Stimulated activated CD8-positive, alpha-beta memory T cell treated with anti-CD3 and anti-CD28 coated beads, Interleukin-15, amount 100 ng/mL, for 1 hour (primary cell): ENCODE measurements at places on chromosomes 7 and 10.
A peak's percentile ranks its signal among the peaks of the same experiment; 100 is the strongest.

- no peak for DNase-seq
These were observed 451.0 kb downstream of the GRM8 start for GRCh38 chr7:126801733-126802132.

GRCh38 chr10:20492447-20492846 lies 404.7 kb downstream of the NEBL start:
- DNase-seq: no peak

- DNase-seq: no peak
These were observed 60.3 kb upstream of the NFKB2 start for GRCh38 chr10:102335184-102335583.

DNA sequence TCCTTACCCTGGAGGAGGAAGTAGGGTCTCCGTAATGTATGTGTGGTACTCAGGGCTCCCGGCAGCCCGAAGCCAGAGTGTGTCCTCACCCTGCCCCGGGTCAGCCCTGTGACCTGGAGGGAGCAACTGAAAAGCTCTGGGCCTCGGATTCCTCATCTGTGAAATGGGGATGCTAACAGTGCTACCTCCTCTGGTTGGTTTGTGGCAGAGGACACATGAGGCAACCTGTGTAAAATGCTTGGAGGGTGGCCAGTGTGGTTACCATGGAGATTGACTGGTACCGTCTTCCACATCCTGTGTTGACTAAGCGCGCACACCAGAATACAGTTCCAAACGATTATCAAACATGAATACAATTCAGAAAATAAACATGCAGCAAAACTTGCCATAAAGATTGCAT lies 163.8 kb upstream of the KLF6 start:
- DNase-seq: peak; percentile 57

DNA sequence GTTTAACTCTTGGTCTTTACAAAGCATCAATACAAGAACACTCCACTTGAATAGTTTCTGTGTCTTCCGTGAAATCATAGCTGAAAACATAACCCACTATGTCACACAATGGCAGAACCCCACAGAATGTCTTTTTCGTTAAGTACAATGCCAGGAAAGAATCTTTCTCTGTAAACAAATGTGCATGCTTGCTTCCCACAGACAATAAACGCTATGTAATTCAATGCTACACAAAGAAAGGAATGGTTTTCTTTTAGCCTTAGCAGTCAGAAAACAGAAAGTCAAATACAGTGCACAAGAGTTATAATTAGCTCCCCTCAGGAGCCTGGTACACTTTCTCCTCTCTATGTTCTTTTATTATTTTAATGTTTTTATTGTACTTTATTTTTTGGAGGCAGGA lies 186.1 kb downstream of the SRPK2 start:
- no peak for DNase-seq

DNA sequence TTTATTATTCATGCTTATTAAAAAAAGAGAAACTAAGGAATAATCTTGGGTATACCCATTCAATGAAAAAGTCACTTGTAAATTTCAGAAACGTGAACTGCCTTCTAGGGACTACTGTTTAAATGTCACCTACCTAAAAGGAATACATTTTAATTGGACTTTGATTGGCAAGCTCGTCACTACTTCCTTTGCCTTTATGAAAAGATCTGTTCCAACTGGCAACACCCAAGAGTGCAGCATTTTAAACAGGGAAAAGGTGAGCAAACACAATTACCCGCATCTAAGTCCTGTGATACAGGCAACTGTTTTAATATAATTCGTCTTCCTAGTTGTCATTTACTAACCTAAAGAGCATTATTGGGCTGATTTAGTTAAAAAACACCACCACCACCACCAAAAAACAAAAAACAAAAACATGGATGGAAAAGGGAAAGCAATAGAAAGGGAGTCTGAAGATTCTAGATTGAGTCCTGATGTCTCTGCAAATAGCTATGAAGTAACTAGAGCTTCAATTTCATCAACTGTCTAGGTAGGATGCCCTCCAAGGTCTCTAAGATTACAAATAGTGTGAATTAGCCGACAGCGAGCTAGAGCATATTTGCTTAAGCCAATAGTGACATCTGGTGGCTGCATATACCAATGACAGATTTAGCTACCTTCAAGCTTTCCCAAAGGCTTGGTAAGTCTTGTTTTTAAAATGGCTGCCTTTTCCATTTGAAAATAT lies 33.8 kb upstream of the ICA1 start:
- no peak for DNase-seq

DNA sequence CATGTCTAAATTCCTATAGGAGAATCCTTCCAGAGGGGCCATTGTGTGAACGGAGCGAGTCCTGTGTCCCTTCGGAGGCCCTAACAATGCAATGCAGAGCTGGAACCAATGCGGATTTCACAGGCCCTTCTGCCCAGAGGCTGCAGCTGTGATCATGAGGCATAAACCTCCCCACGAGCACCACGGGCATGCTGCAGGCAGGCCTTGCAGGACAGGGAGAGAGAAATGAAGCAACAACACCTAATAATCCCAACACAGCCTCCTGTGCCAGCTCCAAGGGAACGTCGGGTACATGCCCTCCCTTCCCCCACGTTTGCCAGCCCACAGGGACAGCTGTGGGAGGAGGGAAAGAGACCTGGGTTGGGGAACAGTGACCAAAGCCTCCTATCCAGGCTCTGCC lies 74.4 kb downstream of the TNS3 start:
- DNase-seq: no peak

DNA sequence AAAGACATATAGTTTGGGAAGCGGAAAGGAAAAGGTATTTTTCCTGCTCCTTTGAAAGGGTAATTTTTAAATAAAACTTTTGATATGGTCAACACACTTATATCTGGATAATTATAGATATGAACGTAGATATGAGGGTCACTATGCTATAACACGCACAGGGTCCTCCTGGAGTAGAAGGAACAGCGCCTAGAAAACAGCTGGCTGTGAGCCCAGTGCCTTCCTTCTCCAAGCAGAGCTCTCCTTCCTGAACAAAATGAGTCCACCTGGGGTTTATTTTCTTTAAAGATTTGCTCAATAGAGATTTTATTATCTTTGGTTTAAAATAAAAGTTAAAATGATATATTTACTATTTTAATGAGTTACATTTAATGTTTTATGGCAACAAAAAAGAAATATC lies 13.1 kb downstream of the STEAP1 start:
- DNase-seq: no peak

GRCh38 chr10:97607095-97607636 lies 17.6 kb downstream of the C10orf62 start:
- DNase-seq: no peak

DNA sequence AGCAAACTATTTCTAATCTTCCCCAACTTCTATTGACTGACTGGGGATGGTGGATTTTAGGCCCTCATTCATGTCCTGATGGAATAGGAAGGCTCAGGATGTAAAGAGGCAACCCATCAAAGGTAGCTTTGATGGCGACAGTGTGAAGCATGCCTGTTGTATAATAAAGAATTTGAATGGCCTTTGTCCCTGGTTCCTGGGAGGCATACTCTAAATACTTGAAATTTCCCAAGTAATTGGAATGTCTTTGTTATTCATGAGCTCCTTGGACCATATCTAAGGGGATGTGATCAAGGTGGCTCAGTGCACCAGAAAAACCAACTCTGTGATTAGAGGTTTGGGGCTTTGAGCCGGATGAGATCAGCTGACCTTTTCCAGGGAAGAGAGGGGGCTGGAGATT lies 264.5 kb upstream of the NEBL start:
- DNase-seq: no peak
